Karpas-422 (cell line): ENCODE measurements at places on chromosomes 1 and 21.

DNA sequence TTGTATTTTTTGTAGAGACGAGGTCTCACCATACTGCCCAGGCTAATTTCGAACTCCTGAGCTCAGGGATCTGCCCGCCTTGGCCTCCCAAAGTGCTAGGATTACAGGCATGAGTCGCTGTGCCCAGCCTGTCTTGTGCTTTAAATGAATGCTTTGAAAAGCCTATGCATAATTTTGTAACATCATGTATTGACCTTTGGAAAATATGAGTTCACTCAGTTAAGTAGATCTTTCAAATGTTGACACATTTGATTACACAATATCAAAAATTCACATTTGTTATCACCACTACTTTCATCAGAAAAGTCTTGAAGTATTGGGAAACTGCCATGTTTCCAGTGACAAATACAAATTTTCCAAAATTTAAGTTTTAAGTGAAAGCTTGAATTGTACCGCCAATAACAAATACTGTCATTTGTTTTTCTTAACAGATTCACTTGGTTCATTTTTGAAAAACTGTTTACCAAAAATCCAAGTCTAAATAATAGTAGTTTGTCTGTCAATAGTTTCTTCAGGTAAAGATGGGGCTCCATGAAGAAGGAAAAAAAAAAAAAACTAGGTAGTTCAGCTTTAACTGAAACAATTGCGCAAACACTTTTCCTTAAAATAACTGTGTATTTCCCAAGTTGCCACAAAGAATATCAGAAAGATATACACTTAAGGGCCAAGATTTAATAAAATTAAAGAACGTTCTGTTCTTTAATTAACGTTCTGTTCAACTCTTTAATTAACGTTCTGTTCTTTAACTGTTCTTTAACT lies 233.2 kb upstream of the NR5A2 start:
- no peak for DNase-seq

- DNase-seq, result no peak
Observed at GRCh38 chr1:84415396-84415795, 17.1 kb downstream of the DNASE2B start.

- no peak for DNase-seq
Observed at GRCh38 chr1:182126272-182126800, 64.8 kb upstream of the ZNF648 start.

- peak; percentile 42 for DNase-seq
Observed at GRCh38 chr21:14685568-14685967, 139.5 kb upstream of the SAMSN1 start.

DNA sequence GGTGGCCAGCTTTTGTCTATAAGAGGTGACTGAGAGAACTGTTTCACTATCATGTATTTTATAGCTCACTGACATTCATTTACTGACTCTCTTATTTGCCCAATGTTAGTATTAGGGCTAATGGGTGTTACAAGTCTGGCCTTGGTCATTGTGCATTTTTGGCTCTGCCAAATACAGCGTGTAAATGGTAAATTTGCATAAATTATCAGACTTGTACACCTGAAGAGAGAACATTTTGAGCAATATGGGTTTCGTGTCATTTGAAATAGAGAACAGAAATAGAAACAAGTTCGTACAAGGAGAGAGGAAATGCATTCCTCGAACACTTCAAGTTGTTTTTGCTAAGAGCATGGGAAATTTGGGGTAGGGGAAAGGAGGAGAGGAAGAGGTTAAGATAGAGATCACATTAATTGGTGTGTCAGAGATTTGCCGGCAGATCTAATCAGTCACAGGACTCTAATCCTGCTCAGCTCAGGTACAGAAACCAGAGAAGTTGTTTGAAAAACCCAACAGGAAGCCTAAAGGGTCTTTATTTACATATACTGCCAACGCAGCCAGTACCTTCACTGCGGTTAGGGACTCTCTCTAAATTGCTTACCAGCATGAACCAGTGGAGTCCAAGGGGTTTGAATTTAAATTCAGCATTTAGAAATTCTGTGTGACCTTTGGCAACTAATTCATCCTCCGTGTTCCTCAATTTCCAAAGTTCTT lies 261.5 kb downstream of the GPATCH2 start:
- DNase-seq, result peak; percentile 84

DNA sequence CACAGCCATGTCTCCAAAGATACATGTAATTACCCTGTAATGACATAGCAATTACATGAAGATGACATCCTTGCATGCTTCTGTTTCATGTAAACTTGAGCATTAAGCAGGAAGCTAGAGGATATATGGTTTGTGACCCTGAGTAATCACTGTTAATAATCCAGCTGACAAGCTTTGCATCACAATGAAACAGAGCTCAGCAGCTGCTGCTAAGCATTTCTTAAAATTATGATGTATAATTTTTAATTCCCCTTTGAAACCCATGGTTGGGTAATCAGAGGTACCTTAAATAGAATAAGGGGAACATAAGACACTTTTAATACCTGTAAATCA lies 293.5 kb downstream of the NTNG1 start:
- peak; percentile 72 for DNase-seq

- no peak for DNase-seq
Observed at GRCh38 chr1:154867841-154868605, 2.1 kb downstream of the KCNN3 start.

GRCh38 chr1:82395440-82395839 lies 594.7 kb downstream of the ADGRL2 start:
- no peak for DNase-seq

- DNase-seq, result no peak
Observed at GRCh38 chr1:1034439-1034781, 14.5 kb downstream of the AGRN start.

GRCh38 chr1:193102662-193103061 lies 2.6 kb downstream of the GLRX2 start:
- no peak for DNase-seq

DNA sequence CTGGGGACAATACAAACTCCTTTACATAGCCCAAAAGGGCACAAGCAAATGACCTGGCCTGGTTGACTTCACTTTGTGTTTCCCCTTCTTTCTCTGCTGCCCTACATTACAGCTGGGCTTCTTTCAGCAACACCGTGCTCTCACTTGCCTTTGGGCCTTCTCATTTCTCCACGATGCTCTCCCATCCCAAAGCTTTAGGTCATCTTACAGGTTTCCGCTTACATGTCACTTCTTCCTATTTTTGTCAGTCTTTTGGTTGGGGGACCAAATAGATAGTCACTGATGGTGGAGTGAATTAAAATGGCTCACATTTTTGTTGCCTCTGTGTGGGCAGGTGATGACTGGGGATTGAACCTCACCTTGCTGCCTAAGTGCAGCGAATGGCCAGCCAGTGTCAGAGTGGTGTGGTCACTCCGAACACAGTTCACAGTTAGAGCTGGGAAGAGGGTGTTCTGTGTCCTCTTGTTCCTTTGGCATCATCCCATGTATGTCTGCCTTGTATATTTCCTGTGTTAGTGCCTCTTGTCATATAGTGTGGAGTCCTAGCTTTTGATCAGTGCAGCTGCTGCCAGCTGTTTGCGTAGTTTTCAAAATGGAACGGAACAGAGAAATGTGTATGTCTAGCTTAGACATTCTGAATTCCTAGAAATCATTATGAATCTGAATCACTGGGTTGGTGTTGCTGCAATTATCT lies 134.8 kb downstream of the NOS1AP start:
- no peak for DNase-seq

GRCh38 chr21:16418226-16418625 lies 688.4 kb downstream of the USP25 start:
- no peak for DNase-seq

DNA sequence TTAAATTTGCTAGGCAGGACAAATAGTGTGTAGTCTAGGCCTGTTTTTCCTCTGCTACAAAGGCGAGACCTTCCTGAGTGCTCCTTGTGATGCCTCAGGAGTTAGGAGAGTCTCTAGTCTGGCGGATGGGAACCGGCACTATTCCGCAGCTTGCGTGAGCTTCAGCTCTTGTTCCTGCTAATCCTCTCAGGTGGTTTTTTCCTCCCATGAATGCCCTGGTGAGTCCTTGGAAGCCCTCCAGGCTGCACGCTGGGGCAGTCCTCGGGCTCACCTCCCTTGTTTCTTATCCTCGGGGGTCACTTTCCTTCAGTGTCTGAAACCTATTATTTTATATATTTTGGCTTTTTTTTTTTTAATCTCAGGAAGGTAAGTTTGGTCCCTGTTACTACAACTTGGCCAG lies 28.2 kb downstream of the UTS2 start:
- no peak for DNase-seq
